ENCODE measurements at places on chromosomes 6 and 20.

DNA sequence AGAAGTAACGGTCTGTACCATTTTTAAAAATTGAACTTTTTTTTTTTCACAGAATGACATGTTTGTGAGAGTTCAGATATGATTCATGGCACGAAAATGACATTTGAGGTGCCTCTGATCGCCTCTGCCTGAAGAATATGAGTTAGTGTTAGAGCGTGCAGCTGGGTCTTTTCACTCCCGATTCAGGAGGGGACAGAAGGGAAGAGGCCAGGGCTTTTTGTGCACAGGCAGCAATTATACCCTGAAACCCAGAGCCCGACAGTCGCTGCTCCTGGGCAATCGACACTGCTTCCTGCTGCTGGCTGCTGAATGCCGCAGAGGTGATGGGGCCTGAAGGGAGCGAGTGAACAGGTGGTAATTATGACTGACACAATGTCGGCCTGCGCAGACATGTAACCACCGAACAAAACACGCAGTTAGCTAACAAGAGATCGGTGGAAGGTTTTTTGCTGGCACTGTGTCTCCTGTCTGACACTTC is 652.0 kb upstream of the NOX3 start:
- DNase-seq, result no peak

DNA sequence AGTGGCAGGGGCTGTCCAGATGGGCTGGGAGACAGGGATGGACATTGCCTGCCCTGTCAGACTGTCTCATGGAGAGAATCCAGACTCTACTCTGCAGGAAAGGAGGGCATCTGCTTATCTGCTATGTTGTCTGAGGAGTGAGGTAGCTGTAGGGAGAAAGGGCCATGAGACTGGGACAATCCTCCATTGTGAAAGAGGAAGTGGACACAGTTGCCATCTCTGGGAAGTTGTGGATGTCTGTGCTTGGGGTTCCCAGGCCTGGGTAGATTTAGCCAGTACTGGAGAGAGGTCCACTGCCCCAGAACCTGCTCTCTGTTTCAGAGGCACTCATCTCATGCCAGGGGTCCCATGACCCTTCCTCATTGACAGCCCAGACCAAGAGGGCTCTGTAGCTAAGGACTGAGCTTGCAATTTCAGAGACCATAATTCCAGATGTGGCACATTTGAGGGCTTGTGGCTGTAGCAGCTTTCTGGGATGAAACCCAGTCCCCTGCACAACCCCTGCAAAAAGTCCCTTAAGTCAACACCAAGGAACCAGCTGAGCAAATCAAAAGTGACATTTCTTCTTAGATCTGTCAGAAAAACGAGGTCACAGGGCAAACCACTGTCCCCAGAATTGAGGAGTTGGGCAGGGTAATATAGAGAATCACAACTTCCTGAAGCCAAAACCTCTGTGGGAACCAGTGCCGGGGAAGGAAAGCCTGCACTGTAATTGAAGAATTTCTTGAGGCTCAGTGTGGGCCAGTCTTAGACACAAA is 4.1 kb upstream of the SIRPG start:
- no peak for DNase-seq

- no peak for DNase-seq
Measured at GRCh38 chr6:147595961-147596360, 87.5 kb downstream of the SAMD5 start.

DNA sequence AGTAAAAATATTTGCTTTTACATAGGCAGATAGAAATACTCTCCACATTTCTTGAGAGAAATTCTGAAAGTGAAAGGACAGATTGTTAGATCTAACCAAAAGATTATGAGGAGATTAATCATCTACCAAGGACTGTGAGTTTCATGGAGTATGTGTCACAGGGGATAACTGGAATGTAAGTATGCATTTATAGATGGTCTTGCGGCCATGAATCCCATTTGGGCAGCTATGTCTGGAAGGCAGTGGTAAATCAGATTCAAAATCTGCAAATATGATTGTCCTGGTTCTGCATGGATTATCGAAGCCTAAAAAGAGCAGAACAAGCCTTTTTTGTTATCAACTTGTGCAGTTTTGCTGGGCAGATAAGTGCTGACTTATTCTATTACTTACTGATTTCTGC is 293.8 kb downstream of the RFPL4B start:
- DNase-seq, result no peak

GRCh38 chr20:21615617-21616080 is 89.8 kb upstream of the PAX1 start:
- peak; percentile 14 for DNase-seq

DNA sequence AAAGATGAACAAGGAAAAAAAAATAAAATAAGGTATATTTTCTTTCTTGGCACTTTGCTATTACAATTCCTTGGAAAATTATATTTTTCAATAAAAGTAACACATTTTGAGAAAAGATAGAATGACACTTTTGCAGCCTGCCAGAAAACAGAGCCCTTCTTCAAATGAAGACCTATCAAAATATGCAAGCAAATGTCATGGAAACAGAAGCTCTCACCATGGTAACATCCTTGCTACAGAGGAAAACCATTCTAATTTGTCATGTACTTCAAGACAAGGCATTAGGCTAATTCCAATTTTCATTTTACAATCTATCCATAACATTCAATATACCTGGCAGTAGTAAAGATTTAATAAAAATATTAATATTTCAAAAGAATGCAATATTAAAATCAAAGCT is 177.9 kb downstream of the RNGTT start:
- no peak for DNase-seq

DNA sequence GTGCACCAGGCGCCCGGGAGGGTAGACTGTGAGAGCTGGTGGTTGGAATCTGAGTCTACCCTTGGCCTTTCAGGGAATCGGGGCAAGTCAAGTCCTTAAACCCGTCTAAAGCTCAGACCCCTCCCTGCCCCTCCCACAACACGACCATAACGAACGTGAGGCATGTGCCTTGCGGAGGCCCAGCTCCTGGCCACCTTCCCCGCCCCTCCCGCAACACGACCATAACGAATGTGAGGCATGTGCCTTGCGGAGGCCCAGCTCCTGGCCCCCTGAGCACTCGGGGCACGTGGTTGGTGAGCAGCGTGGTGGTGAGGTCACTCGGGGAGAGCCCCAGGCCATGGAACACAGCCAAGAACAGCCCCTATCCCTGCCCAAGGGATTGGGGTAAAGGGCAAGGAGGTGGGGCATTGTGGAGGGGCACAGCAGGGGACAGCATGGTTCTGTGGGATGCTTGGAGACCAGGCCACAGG is 132.2 kb downstream of the TAF4 start:
- DNase-seq, result no peak

DNA sequence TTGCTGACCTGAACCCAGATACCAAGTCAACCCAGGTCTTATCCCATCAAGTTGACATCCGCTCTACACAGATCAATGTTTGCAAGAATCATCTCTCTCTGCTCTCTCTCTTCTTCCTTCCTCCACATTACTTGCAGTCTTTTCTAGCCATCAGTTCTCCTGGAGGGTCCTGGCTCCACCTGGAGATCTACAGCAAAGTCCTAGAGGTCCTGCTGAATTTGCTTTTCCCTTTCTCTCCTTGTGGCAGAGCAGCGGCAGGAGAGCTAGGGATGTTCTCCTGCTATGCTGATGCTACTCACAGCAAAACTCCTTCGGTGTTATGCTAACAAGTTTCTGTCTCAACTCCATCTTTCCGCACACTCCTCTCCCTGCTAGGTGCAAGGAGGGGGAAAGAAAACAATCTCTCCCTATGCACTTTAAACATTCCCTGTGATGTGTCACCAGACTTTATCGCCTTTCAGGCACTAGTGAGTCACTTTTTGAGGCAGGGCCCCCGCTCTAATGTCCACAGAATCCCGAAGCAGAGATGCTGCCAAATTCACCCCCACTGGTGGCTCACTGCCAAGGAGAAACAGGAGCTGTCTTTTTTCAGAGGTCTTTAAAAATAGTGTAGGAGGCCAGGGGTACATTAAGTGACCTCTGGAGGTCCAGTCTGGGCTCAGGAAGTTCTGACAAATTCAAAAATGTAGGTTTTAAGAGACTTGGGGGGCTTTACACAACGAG is 62.6 kb downstream of the FAM50B start:
- DNase-seq, result no peak

DNA sequence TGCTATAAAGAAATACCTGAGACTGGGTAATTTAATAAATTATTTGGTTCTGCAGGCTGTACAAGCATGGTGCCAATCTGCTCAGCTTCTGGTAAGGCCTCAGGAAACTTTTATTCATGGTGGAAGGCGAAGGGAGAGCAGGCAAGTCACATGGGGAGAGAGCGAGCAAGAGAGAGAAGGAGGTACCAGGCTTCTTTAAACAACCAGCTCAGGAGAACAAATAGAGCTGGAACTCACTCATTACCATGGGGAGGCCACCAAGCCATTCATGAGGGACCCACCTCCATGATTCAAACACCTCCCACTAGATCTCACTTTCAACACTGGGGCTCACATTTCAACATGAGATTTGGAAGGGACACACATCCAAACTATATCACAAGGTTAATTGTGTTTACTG is 44.9 kb upstream of the CRISP1 start:
- DNase-seq, result no peak

DNA sequence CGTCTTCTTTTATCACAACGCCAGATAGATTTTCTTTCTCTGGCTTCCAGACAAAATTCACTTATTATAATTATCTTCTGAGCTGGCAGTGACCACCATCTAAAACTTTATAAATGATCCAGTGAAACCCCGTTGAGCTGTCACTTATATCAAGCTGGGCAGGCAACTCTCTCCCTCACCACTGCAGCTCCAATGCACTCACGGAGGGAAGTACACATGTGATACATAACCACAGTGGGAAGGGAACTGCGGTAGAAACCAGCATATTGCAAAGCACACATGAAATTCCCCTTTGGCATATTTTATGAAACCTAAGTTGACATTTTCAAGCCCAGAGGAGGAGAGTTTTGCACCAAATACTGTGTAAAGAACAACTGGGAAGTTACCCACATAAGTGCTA is 536.9 kb downstream of the HACE1 start:
- DNase-seq, result peak; percentile 49

GRCh38 chr6:74018825-74019224 is 322.8 kb downstream of the CD109 start:
- no peak for DNase-seq

DNA sequence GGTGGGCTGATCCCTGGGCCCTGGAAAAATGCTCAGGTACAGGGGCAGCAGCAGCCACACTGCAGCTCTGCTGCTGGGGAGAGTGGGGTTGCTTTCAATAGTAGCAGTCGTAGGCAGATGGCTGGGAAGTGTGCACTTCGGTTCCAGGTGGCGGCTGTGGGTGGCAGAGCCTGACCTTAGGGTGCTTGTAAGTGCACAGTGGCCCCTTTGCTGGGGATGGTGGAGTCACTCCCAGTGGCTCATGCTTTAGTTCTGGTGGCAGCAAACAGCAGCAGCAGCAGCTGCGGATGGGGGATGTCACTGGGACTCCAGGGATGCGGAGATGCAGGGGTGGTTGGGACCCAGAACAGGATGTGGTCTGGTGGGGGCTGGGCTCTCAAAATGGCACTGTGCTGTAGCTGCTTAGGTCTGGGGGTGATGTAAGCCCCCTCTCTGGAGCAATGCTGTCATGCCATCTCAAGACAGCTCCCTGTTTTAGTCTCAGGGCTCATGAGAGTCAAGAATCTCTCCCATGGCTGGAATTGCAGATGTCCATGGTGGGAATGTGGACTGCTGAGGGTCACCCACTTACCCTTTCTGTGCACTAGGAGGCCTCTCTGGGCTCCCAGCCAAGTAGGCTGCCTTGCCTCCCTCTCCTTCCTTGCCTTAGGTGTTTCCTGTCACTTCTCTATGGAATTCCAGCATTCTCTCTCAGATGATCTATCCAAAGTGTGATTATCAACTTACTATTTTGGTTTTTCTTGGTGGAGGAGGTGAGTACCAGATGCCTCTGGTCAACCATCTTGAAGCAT is 146.7 kb upstream of the SLC22A23 start:
- DNase-seq, result no peak

- DNase-seq, result no peak
Measured at GRCh38 chr20:44222633-44223368, 12.2 kb upstream of the OSER1 start.

DNA sequence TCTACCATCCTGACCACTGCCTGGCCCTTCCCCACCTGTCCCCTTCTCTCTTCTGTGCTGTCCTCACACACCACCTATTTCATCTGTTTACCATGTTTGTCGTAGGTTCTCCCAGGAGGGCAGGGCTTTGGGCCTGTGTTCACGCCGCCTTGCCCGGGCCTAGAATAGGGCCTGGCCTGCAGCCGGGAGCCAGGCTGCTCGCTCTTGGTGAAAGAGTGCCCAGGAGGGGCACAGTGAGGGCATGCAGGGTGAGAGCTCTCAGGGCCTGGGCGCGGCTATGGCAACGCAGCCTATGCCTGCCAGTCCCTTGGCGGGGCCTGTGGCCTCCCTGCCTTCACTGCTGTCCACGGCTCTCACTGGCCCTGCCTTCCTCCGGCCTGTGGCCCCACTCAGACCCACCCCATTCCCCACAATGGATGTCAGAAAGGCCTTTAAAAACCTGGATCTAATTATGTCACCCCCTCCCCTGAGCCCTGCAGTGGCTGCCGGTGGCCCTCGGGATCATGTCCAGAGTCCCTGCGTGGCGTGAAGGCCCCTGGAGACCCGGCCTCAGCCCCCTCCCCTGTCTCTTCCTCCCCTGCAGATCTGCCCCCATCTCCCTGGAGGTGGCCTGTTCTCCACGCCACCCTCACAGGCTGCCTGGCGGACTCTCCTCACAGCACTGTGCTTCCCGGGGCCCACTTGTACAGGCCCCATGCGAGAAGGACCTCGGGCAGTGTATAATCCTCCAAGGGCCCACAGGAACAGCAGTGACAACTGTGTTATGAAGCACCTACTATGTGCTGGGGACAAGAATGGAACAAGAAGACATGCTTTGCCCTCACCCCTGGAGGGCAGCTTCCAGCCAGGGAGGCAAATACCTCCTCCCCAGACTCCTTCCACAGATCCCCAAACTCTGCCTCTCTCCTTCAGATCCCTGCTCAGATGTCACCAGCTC is 22.9 kb upstream of the NOL4L start:
- DNase-seq, result no peak

GRCh38 chr6:43127877-43128276 is 43.2 kb upstream of the SRF start:
- no peak for DNase-seq

DNA sequence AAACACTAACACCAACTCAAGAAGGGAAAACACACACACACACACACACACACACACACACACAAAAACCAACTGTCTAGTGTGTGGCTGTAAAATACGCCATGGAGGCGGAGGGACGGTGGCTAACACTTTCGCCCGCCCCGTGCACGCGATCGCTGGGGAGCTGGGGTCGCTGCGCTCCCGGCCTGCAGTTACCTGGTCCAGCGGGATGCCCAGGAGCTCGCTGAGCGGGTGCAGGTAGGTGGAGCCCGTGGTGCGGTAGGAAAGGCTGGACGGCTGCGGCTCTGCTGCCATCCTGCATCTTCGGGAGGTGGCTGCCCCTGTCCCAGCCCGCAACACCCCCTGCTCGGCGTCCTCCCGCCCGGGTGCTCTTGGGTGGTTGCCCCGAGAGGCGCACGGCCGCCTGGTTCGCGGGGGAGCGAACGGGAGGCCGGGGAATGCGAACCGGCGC is 303 bp downstream of the MBOAT1 start:
- no peak for DNase-seq

DNA sequence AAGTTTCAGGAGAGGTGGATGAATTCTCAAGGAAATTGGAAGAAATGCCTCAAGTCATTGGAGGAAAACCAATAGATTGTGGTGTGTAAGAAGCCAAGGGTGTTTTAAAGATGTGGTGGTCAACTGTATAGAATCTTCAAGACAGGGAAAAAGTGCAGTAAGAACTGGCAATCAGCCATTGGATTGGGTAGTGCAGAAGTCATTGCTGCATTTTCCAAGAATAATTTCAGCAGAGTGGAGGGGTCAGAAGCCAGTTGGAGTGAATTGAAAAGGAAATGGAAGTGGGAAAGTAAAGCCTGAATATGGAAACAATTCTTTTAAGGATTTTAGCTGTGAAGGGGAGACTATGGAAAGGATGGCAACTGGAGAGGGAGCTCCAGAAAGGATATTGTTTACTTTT is 128.2 kb upstream of the TMEM170B start:
- DNase-seq, result no peak

All from AML-193 (cell line).